ENCODE measurements at places on chromosomes 6 and 20. TPM values are rescaled to one million over a fixed set of nuclear protein-coding genes. Genes with fewer than 3 reads are reported as not detected.

- H3K36me3 ChIP-seq: no peaks in the 10 kb centered on the region
- H3K4me3 ChIP-seq: no peak overlapping the region
- DNase-seq: no peak
- no peaks in the 10 kb centered on the region for H3K4me1 ChIP-seq
These were observed 36.6 kb downstream of the GMPR start for GRCh38 chr6:16274885-16275589.

GRCh38 chr6:38152620-38153019 lies 333.1 kb downstream of the ZFAND3 start:
- H3K36me3 ChIP-seq: peaks cover 23% of the 10 kb centered on the region

GRCh38 chr6:34630040-34630439 lies 66.5 kb downstream of the ILRUN start:
- peaks cover 3% of the 10 kb centered on the region for H3K36me3 ChIP-seq
- no peaks in the 10 kb centered on the region for H3K27me3 ChIP-seq
- H3K4me1 ChIP-seq: no peaks in the 10 kb centered on the region
- no peak overlapping the region for H3K27ac ChIP-seq

DNA sequence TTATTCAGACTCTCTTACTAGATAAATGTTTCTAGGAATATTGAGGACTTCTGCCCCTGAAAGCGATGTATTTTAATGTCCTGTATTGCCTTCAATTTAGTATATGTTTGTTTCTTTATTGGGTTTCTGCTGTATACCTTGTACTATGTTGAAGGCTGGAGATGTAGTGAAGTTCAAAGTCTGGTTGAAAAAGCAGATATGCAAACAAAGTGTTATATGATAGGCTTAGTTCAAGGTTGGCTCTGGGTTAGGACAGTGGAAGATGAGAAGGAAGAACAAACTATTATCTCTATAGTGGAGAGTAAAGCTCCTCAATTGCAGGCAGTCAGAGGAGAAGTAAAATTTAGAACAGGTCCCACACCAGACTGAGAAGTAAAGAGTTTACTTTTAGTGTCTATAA lies 36.3 kb upstream of the ADGRG6 start:
- no peak overlapping the region for H3K27ac ChIP-seq
- no peaks in the 10 kb centered on the region for H3K36me3 ChIP-seq
- no peak for DNase-seq
- H3K4me1 ChIP-seq: no peaks in the 10 kb centered on the region
- H3K27me3 ChIP-seq: no peaks in the 10 kb centered on the region

DNA sequence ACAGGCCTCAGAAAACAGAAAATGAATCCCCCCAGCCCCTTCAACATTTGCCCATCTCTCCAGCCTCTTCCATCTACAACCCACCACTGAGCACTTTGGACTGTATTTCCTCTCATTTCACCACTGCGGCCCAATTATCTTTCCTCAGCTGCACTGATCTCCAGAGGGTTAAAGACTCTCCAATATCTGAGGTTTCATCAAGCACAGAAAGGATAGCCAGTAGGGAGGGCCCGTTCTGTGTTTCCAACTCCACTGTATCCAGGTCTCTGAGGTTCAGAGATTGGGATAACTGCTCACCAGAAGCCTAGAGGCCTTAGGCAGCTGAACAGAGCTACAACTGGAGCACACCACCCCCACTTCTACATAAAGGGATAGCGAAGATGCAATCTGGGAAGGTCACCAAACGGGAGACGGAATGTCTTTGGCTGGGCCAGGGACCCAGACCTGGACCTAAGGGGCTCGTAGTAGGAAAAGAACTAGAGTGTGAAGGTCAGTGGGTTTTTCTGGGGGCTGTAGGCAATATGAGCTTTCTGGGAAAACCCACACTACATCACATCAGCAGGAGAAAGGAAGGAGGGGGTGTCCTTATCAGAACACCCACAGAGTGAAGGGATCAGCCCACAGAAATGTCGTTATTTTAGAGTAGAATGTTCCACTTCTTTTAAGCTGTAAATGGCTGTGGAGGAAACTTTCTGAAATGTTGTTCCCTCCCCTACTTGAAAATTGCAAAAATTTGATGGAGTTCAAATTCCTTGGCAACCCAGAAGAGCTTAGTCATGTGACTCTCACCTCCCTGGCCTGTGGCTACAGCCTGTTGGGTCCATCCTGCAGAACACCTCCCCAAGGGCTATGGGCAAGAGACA lies 7.3 kb downstream of the KCNK5 start:
- H3K27ac ChIP-seq: no peak overlapping the region
- no peaks in the 10 kb centered on the region for H3K27me3 ChIP-seq
- no peak overlapping the region for H3K4me3 ChIP-seq
- H3K4me1 ChIP-seq: peaks cover 26% of the 10 kb centered on the region
- H3K36me3 ChIP-seq: no peaks in the 10 kb centered on the region

GRCh38 chr6:41078101-41078500 lies 5.3 kb downstream of the NFYA start:
- H3K36me3 ChIP-seq: peaks cover 30% of the 10 kb centered on the region
- no peak overlapping the region for H3K27ac ChIP-seq
- no peak overlapping the region for H3K4me3 ChIP-seq
- H3K4me1 ChIP-seq: peaks cover 29% of the 10 kb centered on the region

DNA sequence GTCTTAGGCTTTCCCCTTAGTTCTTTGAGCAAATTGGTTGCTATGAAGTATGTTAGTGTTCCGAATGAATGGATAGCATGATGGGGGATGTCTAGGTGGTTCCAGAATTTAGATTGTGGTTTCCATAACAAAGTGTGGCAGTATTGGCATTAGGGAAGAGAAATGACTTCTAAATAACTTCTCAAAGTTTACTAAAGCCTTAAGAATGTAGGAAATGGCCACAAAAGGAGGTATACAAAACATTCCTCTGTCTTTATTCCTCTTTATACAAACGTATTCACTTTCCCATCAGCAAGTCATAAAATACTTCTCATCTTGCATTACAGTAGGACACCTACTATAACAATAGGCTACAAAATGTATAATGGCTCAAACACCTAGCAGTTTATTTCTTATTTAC lies 279.6 kb downstream of the ESR1 start:
- H3K27ac ChIP-seq: no peak overlapping the region
- no peaks in the 10 kb centered on the region for H3K27me3 ChIP-seq
- no peaks in the 10 kb centered on the region for H3K4me1 ChIP-seq
- no peak overlapping the region for H3K4me3 ChIP-seq
- no peak for DNase-seq

DNA sequence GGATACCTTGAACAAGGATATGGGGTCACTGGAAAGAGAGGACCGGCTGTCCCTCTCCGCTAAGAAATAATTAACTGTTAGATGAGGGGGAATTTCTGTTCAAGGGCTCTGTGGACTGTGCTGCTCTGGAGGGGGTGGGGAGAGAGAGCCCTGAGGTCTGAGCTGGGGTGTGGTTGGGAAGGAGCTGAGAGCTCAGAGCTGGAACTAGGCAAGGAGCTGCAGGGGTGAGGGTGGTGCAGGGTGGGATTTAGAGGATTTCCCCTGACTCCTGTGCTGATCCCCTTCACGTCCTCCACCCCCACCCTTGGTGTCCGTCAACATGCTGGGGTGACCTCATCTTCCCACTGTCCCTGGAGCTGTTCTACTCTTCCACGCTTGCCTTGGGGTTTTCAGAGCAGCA lies 52.5 kb downstream of the HLA-A start:
- no peaks in the 10 kb centered on the region for H3K36me3 ChIP-seq
- DNase-seq: no peak
- no peaks in the 10 kb centered on the region for H3K4me1 ChIP-seq

- H3K4me3 ChIP-seq: no peak overlapping the region
- H3K27me3 ChIP-seq: peaks cover 13% of the 10 kb centered on the region
- H3K4me1 ChIP-seq: no peaks in the 10 kb centered on the region
- no peaks in the 10 kb centered on the region for H3K36me3 ChIP-seq
These were observed 16.1 kb downstream of the JPH2 start for GRCh38 chr20:44170816-44171410.

GRCh38 chr20:62046431-62046830 lies 19.2 kb downstream of the TAF4 start:
- no peak overlapping the region for H3K27ac ChIP-seq
- no peaks in the 10 kb centered on the region for H3K27me3 ChIP-seq
- H3K4me1 ChIP-seq: peaks cover under 1% of the 10 kb centered on the region
- no peak for DNase-seq
- no peak overlapping the region for H3K4me3 ChIP-seq

- no peak overlapping the region for H3K27ac ChIP-seq
- H3K36me3 ChIP-seq: no peaks in the 10 kb centered on the region
- no peaks in the 10 kb centered on the region for H3K27me3 ChIP-seq
- no peak for DNase-seq
These were observed 231.2 kb upstream of the PMEPA1 start for GRCh38 chr20:57940868-57941522.

- no peaks in the 10 kb centered on the region for H3K27me3 ChIP-seq
- no peak overlapping the region for H3K4me3 ChIP-seq
- H3K36me3 ChIP-seq: no peaks in the 10 kb centered on the region
These were observed 3.9 kb upstream of the GCM1 start for GRCh38 chr6:53152576-53152975.

GRCh38 chr6:38136547-38136946 lies 317.0 kb downstream of the ZFAND3 start:
- H3K4me1 ChIP-seq: no peaks in the 10 kb centered on the region
- H3K4me3 ChIP-seq: no peak overlapping the region
- no peak for DNase-seq
- no peak overlapping the region for H3K27ac ChIP-seq
- H3K36me3 ChIP-seq: no peaks in the 10 kb centered on the region

- no peak for DNase-seq
- no peaks in the 10 kb centered on the region for H3K27me3 ChIP-seq
- no peak overlapping the region for H3K4me3 ChIP-seq
- H3K4me1 ChIP-seq: no peaks in the 10 kb centered on the region
- no peaks in the 10 kb centered on the region for H3K36me3 ChIP-seq
These were observed 272.5 kb upstream of the JAG1 start for GRCh38 chr20:10946124-10946880.

The MAFB gene
- total RNA-seq: 3.3 TPM

The WFDC10B gene
- total RNA-seq: not detected

The SEL1L2 gene
- total RNA-seq: not detected

The LINC00237 gene
- not detected for total RNA-seq
